ENCODE measurements at places on chromosomes 16 and 17.

GRCh38 chr16:1327619-1327947 lies 5.9 kb upstream of the BAIAP3 start:
- DNase-seq: no peak

- DNase-seq: no peak
These were observed 32.0 kb downstream of the SBK1 start for GRCh38 chr16:28324235-28324886.

GRCh38 chr17:16853661-16854320 lies 118.1 kb downstream of the TNFRSF13B start:
- DNase-seq: no peak

DNA sequence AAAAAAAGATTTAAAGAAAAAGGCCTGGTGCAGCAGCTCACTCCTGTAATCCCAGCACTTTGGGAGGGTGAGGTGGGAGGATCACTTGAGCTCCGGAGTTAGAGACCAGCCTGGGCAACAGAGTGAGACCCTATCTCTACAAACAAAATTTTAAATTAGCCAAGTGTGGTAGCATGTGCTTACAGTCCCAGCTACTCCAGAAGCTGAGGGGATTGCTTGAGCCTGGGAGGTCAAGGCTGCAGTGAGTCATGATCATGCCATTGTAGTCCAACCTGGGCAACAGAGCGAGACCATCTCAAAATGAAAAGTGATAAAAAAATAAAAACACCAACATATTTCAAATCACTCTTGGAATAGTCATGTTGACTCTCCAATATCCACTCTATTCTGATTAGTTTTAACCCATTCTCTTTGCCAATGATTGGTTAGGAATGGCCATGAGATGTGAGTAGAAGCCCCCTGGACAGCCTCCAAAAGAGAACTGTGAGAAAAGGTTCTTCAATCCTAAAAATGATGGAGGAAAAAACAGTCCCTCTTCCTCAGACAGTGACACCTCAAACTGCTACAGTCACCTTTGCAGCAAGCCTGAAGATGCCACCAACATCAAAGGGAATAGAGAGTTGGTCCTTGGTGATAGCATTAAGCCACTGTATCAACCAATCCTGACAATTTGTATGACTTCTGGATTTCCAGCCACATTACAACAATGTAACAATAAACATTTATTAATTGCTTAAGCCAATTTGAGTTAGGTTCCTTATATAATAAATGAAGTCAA lies 2.9 kb upstream of the KANSL1 start:
- DNase-seq: no peak

DNA sequence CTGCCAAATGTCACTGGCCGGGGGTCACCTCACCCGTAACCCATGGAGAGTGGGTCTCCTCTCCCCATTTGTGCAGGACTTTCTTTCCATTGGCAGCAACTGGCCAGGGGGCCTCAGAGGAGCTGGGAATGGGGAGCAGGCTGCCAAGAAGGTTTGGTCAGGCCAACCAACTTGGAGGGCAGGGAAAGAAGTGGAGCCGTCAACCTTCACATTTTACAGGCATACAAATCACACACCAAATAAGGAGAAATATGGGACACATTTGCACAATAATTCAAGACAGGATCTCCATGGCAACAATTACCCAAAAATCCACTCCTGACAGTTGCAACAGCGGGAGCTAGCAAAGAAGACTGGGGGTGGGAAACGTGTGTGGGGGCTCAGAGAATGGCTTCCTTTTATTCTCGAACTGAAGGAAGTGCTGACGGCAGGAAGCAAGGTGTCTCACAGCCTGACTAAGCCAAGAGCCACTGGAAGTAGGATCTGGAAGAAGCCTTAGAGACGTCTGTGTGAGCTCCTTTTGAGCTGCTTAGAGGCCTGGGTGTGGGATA lies 20.9 kb downstream of the RPRML start:
- no peak for DNase-seq
